IPS DF 6.9 (cell line): ENCODE measurements at places on chromosomes 13 and 19.

DNA sequence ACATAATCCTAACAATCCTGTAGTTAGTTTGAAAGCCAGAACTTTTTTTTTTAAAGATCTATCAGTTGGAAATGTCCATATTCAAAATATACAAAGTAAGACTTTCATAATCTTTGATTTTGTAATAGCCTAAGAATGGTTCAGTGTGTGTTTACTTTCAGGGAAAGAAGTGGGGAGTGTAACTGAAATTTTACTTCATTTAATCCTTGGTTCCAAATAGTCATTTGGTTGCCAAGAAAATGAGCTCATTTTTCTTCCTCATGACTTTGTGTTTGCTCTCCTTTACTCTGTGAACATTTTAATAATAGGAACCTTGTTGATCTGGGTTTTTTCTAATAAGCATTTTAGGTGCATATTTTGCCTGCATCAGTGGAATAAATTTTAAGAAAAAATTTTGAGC is 278.8 kb downstream of the SLITRK6 start:
- DNase-seq: no peak

GRCh38 chr13:21047591-21048282 is 13.6 kb downstream of the LATS2 start:
- DNase-seq: no peak

GRCh38 chr19:38321646-38322196 is 2.1 kb downstream of the KCNK6 start:
- DNase-seq: no peak

- no peak for DNase-seq
Observed at GRCh38 chr13:37039896-37040295, 19.6 kb downstream of the SUPT20H start.

DNA sequence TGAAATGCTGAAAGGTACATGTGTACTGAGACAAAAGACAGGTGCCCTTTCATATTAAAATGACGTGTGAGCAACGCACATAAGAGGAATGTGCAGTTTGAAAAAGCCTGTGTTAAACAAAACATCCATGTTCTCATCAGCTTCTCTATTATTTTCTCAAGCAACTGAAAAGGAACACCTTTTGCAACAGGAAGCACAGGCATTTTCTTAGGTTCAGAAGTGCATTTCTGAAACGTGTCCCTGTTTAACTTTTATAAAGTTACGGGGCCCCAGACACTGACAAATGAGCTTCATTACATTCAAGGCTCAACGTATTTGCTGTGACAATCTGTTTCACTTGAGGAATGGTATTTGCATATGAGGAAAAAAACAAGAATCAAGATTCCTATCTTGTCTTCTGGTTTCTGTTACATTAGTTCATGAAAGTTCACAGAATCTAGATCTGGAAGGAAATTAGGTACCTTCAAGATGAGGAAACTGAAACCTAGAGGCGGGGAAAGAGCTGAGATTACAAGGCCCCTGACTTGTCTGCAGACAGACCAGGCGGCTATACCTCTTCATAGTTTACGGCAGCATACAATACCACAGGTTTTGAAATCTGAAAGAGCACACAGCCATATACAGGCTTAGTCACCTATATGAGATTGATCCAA is 431.7 kb downstream of the KLF12 start:
- no peak for DNase-seq

- DNase-seq: no peak
Observed at GRCh38 chr19:10543420-10544241, at the start of gene ATG4D. TSS of gene ATG4D (plus strand) at chr19:10543904. CDS start at chr19:10544091, 187 bp downstream.

GRCh38 chr13:22874839-22875238 is 305.9 kb upstream of the SGCG start:
- DNase-seq: no peak

DNA sequence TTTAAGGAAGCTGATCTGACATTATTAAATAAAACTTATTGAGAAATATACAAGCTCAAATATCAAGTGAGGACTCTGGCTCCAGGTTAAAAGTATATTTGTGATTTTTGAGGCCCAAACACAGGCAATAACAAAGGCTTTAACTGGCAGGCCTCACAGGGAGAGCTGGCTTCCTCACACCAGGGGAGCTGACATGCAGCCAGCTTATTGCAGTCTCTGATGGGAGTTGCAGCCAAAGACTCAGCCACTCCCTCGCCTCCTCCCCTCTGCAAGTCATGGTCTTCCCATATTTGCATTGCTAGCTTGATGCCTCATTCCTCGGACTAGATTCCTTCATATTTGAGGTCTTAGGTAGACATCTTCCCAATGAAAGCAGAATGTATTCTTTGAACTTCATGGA is 647.1 kb upstream of the SLITRK6 start:
- DNase-seq: no peak

- no peak for DNase-seq
Observed at GRCh38 chr13:112368883-112369282, 7.3 kb upstream of the SPACA7 start.

GRCh38 chr19:31260171-31260933 is 88.9 kb downstream of the TSHZ3 start:
- DNase-seq: no peak

GRCh38 chr13:48731957-48732569 is 78.3 kb downstream of the CYSLTR2 start:
- DNase-seq: peak; percentile 31

DNA sequence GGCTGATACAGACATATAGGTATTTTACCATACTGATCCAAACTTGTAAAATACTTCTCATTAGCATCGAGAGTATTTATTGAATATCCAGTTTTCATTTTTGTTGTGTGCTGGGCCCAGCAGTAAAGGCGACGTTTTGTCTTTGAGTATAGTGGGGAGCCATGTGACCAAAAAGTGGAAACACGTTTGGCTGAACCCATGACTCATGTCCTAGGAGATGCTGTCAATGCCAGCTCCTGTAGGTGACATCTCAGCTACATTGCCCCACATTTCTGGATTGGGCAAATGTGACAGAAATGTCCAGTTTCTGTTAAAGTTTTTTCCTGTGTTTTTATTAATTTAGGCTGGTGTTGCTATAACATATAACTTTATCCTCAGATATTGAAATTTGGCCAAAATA is 26.1 kb upstream of the GTF3A start:
- no peak for DNase-seq

- no peak for DNase-seq
Observed at GRCh38 chr19:40283414-40284250, 1.5 kb downstream of the AKT2 start.

DNA sequence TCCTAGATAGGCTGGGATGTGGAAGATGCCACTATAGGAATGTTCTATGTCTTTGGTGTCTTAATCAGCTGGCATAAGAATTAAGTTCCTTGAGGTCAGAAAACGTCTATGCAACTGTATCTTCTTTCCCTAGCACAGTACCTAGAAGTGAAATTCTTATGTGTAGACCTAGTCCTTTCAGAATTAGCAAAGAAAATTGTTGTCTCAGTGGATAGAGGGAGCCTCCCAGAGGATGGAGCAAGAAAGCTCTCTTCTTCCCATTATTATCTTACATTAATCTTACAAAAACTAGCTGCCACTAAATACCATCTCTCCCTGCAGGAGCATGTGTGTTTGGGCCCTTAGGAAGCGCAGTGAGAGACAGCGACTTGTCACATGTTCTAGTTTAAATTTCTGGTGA is 11.6 kb downstream of the CLDN10 start:
- DNase-seq: no peak
